NCI-H2107 (cell line): ENCODE measurements at places on chromosomes 13 and 19.

GRCh38 chr13:31418186-31418585, 218.4 kb downstream of the B3GLCT start:
- DNase-seq, result no peak

GRCh38 chr19:4375164-4376027, 25.0 kb downstream of the SH3GL1 start:
- no peak for DNase-seq

GRCh38 chr19:2805261-2805900, 14.3 kb upstream of the ZNF554 start:
- DNase-seq, result no peak

GRCh38 chr13:51231456-51231855, 9.3 kb downstream of the FAM124A start:
- no peak for DNase-seq

DNA sequence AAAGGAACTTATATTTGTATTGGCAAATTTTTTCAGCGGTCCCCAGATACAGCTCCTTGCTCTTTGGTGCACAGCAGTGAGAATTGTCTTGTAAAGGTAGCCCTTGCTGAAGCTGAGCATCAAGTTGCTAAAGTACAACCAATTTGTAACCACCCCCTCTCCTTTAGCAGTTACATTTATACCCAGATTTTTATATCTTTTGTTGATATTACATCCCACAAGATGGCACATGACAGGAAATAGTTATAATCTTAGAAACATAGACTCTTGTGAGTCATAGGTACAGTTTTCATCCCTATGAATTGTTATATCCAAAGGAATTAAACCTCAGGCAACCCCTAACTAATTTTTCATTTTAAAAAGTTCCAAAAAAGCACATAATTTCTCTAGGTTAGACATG, 523.0 kb upstream of the SLITRK1 start:
- DNase-seq, result no peak

- peak; percentile 21 for DNase-seq
Measured at GRCh38 chr19:11382898-11383705, 1.0 kb downstream of the EPOR start.

GRCh38 chr13:94548821-94549231, 47.1 kb downstream of the TGDS start:
- DNase-seq, result no peak

DNA sequence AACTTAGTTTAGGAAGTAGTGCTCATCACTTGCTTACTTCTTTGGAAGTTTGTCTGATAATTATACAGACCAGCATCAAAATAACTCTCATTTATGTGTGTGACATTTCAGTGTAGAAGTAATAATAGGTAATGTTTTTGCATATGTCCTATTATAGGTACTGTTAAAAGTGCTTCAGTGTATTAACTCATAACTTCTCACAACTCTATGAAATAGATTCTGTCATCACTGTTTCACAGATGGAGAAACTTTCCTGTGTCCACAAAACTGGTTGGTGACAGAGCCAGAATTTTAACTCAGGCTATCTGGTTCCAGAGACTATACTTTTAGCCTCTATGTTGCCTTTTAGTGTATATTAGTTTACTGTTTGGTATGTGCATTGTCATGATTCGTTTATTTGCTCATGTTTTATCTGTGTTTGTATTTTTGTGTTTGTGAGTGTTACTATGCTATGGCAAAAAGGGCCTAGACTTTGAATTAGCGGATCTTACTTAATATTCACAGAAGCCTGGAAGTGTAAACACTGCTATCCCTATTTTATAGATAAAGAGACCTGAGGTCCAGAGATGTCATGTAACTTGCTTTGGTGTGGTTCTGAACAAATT, 12.7 kb downstream of the LPAR6 start:
- DNase-seq, result no peak
